ENCODE measurements at places on chromosomes 3 and 15.

DNA sequence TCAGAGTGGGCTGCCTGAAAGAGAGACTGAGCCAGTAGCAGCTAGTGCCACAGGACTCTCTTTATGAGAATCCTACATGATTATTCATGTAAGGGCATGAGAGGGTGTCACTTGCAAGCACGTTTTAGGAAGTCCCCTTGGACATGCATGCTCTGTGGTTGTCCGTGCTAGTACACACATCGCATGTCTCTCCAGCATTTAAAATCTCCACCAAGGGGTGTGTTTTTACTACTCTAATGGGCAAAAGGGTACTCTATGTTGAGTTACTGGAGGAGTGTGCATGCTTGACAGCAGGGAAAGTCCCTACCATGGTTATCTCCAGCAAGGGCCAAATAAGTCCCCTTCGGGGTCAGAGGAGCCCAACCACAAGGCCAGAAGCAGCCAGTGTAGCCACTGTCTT lies 70.7 kb downstream of the DCLK3 start:
- no peak for DNase-seq

DNA sequence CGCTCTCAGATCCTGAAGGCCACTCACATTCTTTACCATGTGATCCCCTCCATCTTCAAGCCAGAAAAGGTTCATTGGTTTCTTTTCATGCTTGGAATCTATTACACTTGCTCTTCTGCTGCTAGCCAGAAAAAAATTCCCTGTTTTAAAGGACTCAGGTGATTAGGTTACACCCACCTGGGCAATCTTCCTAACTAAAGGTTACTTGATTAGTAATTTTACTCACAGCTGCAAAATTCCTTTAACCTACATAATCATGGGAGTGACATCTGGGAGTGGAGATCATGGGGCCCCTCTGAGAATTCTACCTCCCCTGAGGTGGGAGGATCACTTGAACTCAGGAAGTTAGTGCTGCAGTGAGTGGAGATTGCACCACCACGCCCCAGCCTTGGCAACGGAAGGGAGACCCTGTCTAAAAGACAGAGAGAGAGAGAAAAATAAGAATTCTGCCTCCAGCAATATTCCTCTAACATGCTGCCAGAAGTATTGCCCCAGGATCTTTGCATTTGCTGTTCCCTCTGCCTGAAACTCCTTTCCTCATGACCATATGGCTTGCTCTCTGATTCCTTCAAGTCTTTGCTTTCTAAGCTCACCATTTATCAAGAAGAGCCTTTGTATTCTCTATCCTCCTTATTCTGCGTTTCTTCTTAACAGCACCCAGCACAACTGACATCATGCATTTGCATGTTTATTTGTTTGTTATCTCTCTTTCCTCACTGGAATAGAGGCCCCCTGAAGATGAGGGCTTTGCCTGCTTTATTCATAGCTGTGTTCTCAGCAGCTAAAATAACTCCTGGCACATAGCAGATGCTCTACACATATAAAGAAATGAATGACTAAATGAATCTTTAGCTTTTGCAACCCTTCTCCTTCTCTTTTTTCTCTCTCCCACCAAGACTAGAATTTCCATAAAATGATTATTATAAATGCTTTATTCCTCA lies 68.2 kb downstream of the EDEM1 start:
- DNase-seq: no peak

- no peak for DNase-seq
Measured at GRCh38 chr3:123367467-123368154, 81.3 kb downstream of the ADCY5 start.

GRCh38 chr3:160170409-160171370 lies 54.5 kb upstream of the C3orf80 start:
- no peak for DNase-seq

GRCh38 chr3:188168648-188169047 lies 14.7 kb downstream of the LPP start:
- DNase-seq: no peak

GRCh38 chr15:85543741-85544155 lies 163.3 kb downstream of the AKAP13 start:
- no peak for DNase-seq

GRCh38 chr3:50390508-50391224 lies 31.3 kb upstream of the TMEM115 start:
- no peak for DNase-seq

All from activated CD4-positive, alpha-beta T cell treated with anti-CD3 and anti-CD28 coated beads, Interleukin-2, Interleukin-4, amounts not matched to agents 100 ng/mL and 50 ng/mL, durations not matched to agents 16 hours and 8 hours (primary cell).